Globus pallidus (tissue), 1 donor: ENCODE measurements at places on chromosomes 6 and 20.

DNA sequence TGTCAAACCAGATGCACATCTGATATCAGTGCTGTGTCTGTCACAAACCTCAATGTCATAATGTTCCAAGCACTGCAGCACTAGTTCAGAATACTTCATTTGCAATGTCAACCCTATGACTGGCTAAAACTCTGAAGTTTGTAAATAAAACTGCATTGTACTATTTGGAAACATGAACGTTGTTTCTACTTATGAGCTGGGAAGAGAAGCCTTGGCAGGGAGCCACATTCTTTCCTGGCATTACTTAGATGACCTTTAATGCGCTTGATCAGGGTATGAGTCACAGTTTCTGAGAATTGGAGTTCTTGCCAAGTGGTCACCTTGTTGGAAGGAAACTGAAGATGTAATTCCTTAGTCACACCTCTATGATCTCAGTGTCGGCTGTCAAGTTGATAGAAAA lies 664.8 kb upstream of the MMS22L start:
- DNase-seq: no peak

GRCh38 chr6:56243518-56244070 lies 3.8 kb downstream of the COL21A1 start:
- DNase-seq: no peak

DNA sequence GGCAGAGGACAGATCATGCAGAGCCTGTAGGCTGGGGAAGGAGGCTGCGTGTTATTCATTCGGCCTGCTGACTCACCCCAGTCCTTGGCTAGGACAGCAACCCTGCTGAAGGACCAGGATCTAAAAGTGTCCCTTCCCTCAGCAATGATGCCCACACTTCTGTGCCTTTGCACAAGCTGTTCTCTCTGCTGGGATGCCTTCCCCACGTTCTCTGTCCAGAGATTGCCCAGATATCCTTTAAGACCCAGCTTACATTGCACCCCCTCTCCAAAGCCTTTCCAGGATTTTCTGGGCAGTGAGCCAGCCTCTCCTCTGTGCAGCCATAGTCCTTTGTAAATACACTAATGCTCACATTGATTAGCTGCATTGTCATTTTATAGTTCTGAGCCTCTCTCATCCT lies 99.3 kb upstream of the CHD6 start:
- DNase-seq: no peak

GRCh38 chr6:140382355-140382754 lies 1007.9 kb upstream of the CITED2 start:
- no peak for DNase-seq

DNA sequence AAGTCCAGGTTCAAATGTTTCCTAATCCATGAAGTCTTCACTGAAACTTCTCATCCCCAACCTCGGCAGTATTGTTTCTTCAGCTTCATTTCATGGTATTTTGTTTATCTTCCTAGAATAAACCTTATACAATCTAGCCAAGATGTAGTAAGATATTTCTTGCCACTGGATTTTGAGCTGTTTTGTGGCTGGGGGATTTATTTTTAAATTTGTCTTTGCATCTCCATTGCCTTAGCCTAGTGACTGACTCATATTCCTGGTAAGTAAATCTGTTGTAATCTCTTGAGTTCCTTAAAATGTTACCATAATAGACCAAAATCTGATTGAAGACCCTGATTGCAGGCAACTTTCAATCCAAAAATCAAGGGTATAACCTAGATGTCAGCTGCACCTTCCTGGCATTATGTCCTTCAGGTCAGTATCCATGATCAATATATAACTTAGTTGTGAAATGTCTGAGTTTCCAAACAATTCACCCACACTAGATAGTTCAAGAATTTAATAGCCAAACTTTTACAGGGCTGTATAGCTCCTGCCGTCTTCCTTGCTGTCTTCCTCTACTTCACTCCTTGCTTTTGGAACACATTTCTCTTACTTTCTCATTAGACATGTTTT lies 4.7 kb upstream of the TRMT11 start:
- no peak for DNase-seq

GRCh38 chr6:44202972-44203750 lies 13.6 kb upstream of the MYMX start:
- DNase-seq: no peak
